Lung microvascular endothelial cell (primary cell): ENCODE measurements at places on chromosomes 7 and 10. TPM values are rescaled to one million over a fixed set of nuclear protein-coding genes. Genes with fewer than 3 reads are reported as not detected.

The RHOBTB1 gene
- 32.1 and 34.4 TPM in 2 replicates for total RNA-seq

The NUTM2E gene
- not detected in 2 replicates for total RNA-seq

The BRAT1 gene
- 13.9 and 21.8 TPM in 2 replicates for total RNA-seq

The FKBP6 gene
- total RNA-seq: not detected in 2 replicates

The PTN gene
- under 0.01 TPM in 1 of 2 replicates, not detected in the other for total RNA-seq

The VSTM4 gene
- total RNA-seq: 0.22 and 1.6 TPM in 2 replicates

The CLRN3 gene
- total RNA-seq: 0.20 and 0.22 TPM in 2 replicates

The HERC4 gene
- 26.4 and 35.1 TPM in 2 replicates for total RNA-seq

The ARHGAP19 gene
- 6.2 and 8.3 TPM in 2 replicates for total RNA-seq

The OR2A14 gene
- not detected in 2 replicates for total RNA-seq

The SLC39A12 gene
- under 0.01 TPM in 1 of 2 replicates, not detected in the other for total RNA-seq

The NXPH1 gene
- total RNA-seq: not detected in 2 replicates

The FAM24A gene
- not detected in 2 replicates for total RNA-seq

The TPST1 gene
- 18.3 and 35.5 TPM in 2 replicates for total RNA-seq

The SRGN gene
- total RNA-seq: 227 and 408 TPM in 2 replicates

The OR2A42 gene
- total RNA-seq: not detected in 2 replicates

The SNCG gene
- total RNA-seq: 46.2 and 112 TPM in 2 replicates

The BAIAP2L1 gene
- under 0.01 and 0.22 TPM in 2 replicates for total RNA-seq

The NT5C3A gene
- total RNA-seq: 15.7 and 18.3 TPM in 2 replicates

The C7orf57 gene
- not detected in 2 replicates for total RNA-seq

The ADAM22 gene
- total RNA-seq: 0.22 and 0.40 TPM in 2 replicates

The CDH23 gene
- under 0.01 TPM in 1 of 2 replicates, not detected in the other for total RNA-seq

The GSTO2 gene
- 0.65 and 0.99 TPM in 2 replicates for total RNA-seq

The PPP1R9A gene
- 5.0 and 9.9 TPM in 2 replicates for total RNA-seq

The HOXA4 gene
- total RNA-seq: 0.22 and 0.79 TPM in 2 replicates

The HEPACAM2 gene
- under 0.01 TPM in 1 of 2 replicates, not detected in the other for total RNA-seq

The ADD3 gene
- total RNA-seq: 226 and 317 TPM in 2 replicates

The RPP38 gene
- 5.4 and 8.5 TPM in 2 replicates for total RNA-seq

The OGDH gene
- total RNA-seq: 28.1 and 39.9 TPM in 2 replicates

The ATRNL1 gene
- total RNA-seq: under 0.01 and 0.20 TPM in 2 replicates

The GPRIN2 gene
- total RNA-seq: not detected in 2 replicates

The EXOC4 gene
- 80.0 and 103 TPM in 2 replicates for total RNA-seq

The UCN3 gene
- total RNA-seq: not detected in 2 replicates

The HGF gene
- 0.20 and 0.22 TPM in 2 replicates for total RNA-seq

The GRM8 gene
- total RNA-seq: not detected in 2 replicates

The STEAP2 gene
- total RNA-seq: under 0.01 and 2.0 TPM in 2 replicates

The AUTS2 gene
- total RNA-seq: under 0.01 and 0.79 TPM in 2 replicates
